ENCODE measurements at places on chromosomes 3 and 15.

DNA sequence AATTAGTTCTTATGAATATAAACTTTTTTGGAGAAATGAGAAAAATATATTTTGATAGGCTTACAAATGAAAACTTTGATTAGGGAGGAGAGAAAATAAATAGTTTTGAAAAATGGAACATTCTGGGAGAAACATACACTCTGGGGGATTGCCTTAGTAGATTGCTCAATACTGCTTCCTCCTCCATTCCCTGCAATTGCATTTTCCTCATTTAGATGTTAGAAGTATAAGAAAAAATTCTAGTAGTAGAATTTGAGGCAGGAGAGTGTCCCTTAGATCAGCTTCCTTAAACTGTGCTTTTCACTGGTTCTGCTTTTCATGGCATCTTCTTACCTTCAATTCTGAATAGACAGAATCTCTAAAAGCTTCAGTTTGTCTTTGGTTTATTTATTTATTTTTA, 46.2 kb upstream of the CTDSPL2 start:
- no peak for DNase-seq

GRCh38 chr3:111975131-111975530, 3.7 kb upstream of the ABHD10 start:
- no peak for DNase-seq

- peak; percentile 81 for DNase-seq
Observed at GRCh38 chr3:4751502-4752101, 227.6 kb upstream of the BHLHE40 start.

DNA sequence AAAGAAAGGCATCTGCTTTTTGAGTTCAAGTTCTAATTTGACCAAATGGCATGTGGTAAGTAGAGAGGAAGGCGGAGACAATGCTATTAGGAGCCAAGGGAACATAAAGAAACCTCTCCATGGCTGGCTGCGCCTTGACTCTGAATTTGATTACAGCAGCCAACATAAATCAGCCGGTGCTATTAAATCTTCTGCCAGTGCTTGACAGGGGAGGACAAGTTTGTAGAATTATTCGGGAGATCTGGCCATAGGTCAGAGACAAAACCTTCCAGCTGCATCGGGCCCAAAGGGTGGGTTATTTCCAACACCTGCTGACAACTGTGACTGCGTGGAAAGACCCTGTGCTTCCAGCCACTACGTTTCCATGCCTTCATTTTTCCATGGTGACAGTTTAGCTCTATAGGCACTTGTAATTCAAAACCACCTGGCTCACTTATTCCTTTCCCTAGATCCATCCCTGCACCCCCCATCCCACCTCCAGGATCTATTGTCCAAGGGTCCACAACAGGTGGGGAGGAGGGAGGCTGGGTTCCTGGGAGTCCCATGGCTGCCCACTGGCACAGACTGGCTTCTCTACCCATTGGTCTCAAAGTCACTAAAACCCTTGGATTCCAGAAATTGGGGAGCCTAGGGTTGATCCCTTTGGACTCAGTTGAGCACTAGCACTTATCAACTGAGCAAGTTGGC, 15.9 kb downstream of the COLQ start:
- no peak for DNase-seq

GRCh38 chr3:122893282-122893681, 98.4 kb downstream of the SLC49A4 start:
- no peak for DNase-seq

GRCh38 chr15:39088156-39088555, 492.7 kb upstream of the THBS1 start:
- peak; percentile 20 for DNase-seq

GRCh38 chr3:141000686-141001085, 50.5 kb upstream of the SPSB4 start:
- no peak for DNase-seq

- DNase-seq, result no peak
Observed at GRCh38 chr3:27507111-27507510, 22.9 kb upstream of the SLC4A7 start.

DNA sequence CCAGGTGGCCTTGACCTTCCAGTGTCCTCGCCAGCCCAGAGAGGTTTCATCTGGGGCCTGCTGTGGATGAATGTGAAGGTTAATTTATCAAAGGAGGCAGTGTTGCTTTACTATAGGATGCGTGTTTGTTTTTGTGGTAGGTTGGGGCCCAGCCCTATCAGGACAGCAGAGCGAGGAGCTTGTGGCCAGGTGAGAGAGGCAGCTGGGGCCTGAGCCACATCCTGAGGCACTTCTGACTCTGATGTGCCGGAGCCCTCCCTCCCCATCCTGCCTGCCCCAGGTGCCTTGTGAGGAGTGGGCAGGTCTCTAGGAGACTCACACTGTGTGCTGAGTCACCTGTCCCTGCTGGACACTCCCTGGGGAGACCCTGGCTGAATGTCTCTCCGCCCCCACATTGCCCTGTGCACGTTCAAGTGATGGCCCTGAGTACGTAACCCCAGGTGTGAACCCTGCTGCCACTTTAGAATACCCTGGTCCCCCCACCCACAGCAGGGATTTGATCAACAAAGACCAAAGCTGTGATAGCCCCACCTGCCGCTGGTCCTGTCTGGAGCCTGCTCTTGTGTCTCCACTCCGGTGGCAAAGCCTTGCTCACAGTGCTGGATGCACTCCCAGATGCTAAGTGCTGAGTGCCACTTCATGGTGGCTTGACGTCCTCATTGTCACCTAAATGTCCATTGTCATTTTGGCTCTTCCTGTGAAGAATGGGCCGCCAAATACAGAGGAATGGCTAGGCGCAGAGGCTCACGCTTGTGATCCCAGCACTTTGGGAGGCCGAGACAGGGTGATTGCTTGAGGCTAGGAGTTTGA, 16.0 kb downstream of the FBLN2 start:
- no peak for DNase-seq

DNA sequence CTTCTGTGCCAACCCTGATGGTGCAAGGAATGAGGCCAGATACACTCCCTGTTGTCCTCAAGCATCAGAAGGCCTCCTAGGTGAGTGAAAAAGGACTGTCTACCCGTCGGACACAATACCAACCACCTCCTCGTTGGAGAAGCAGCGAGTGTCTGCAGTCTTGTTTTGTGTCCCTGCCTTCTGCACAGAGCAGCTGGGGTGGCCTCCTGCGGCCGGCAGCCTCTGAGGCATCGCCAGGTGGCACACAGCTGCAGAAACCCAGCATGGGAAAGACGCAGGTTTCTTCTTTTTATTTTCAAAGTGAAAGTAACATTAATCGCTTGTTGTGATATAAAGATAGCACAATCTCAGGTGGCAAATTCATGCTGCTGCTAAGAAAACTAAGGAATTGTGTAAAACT, 509.9 kb downstream of the OCA2 start:
- DNase-seq, result no peak

Measured in NCI-H226 (cell line).